Activated naive CD8-positive, alpha-beta T cell treated with anti-CD3 and anti-CD28 coated beads for 36 hours (primary cell): ENCODE measurements at places on chromosomes 5 and 9.

- no peak for DNase-seq
Observed at GRCh38 chr5:81837667-81838306, 86.9 kb upstream of the SSBP2 start.

DNA sequence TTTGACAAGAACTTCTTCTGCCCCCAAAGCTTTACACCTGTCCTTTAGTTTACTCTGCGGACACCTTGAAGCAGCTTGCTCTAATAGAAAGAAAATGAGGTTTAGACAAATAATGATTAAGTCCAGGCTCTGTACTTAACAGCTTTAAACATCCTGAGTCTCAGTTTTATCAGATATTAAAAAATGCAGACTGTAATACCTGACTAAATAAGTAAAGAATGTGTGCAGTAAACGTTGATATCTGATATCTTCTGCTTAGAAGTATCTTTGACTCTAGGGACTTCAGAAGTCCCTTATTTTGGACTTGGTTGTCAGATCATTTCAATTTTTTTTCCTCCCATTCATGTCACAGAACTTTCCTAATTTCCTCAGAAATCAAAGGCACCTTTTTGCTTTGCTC, 1060.4 kb downstream of the CDH12 start:
- DNase-seq = no peak

DNA sequence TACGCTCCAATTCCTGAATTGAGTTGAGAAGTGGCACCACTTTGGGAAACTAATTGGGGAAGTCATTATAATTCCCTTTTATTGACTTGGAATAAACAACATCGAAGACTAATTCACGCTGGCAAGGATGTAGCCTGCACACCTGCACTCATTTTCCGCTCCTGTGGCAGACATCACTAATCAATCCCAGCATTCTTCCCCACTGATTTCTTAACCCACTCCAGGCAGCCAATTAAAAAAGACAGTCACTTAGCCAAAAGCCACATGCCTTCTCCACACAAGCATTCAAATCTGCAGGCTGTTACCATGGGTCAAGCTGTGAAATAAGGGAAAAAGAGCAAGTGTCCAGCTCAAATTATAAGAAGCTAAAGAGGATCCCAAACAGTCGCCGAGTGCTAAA, 68.2 kb upstream of the HRH2 start:
- DNase-seq = no peak

GRCh38 chr5:100691548-100691947, 156.4 kb downstream of the FAM174A start:
- no peak for DNase-seq

- DNase-seq = no peak
Observed at GRCh38 chr9:73613092-73613701, 461.5 kb downstream of the ANXA1 start.
